ENCODE measurements at places on chromosomes 11 and 22.

DNA sequence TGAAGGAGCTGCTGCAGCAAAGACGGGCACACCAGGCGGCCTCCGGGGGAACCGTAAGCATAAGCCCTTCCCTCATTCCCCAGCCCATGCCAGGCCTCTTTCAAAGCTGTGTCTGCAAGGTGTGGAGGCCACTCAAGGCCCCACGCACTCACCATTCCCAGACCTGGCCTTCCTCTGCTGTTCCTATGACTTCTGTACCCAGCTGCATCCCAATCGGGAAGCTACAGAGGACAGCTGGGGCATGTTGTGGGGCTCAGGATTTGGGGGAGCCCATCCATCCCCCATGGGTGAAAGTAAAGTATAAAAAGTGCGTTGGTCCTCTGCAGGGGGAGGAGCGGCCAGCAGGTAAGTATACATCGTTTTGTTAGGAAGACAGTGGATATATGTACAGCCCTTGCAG lies 2.2 kb downstream of the POU2AF3 start:
- no peak for DNase-seq

DNA sequence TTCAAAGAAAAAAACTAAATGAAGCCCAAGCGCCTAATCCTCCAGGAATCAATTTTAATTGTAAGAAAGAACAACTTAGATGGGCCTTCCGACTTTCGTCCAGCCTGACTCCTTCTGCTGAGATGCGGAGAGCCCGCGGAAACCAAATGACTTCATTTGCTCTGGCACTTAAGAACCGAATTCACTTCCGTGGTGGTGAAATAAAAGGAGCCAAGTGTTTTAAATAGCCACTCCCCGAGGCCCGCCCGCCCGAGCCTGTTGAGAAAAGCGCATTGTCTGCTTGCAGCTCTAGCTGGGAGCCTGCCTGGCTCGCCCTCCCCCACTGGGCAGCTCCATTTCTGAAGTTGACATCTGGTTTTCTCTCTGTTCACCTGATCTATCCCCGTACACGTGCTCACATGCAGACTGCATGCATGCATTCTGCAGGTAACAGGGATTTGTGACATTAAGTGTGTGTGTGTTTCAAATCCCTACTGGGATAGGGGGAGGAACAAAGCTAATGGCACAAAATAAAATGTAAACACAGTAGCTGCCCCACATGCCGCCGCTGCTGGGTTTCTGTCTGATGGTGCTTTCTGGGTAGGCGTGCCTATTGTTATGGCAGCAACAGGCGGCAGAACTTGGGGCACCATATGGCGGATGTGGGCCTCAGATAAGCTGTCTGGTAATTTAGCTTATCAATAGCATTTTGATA lies 6.2 kb downstream of the TEAD1 start:
- DNase-seq = peak; percentile 94

- DNase-seq = no peak
Observed at GRCh38 chr11:133600786-133601185, 68.5 kb upstream of the OPCML start.

- DNase-seq = no peak
Observed at GRCh38 chr11:1935156-1936071, 11.7 kb upstream of the MRPL23 start.

GRCh38 chr11:58658623-58659022 lies 36.2 kb downstream of the CNTF start:
- no peak for DNase-seq

DNA sequence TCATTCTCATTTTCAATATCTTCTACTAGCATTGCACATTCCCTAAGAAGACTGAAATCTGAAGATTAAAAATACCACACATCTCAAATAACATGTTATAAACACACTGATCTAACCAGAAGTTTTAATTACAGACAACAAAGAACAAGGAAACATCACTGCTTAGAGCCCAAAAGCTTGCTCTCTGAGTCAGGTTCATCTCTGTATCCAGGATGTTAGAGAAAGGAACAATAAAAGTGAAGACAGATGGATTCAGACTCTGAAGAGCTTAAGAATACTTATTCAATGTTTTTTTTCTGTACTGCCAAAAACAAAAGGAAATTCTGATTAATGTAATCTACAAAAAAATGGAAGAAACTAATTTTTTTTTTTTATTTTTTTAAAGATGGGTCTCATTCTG lies 16.5 kb downstream of the RDX start:
- DNase-seq = no peak

DNA sequence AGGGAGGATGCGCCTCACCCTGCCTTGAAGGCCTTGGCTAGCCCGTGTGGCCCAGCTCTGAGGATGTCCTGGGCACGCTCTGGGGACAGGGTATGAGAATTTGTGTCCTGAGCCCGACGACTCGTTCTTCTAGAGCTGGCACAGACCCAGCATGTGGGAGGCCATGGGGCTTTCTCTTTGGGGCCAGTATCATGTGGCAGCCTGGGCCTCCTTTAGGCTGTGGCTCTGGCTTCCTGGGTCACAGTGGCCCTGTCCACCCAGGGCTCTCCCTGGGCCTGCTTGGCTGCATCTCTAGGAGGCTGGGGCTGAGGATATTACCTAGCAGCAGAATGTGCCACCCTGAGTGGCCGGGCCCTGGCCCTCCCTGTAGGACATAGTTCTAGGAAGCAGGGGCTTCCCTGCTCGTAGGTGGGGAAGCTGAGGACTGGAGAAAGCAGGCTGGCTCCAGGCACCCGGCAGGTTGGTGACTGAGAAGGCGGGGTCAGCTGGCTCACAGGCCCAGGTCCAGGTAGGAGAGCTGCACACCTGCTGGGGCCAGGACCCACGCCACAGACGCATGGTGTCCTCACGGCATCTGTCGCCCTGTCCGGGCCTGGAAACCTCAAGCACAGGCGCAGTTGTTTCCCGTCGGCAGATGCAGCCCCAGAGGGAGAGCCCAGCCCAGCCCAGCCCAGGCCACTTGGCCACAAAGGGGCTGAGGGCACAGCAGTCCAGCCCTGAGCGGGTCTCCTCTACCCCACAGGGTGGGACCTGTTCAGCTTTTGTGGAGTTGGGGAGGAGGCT lies 6.8 kb downstream of the CCDC188 start:
- no peak for DNase-seq

GRCh38 chr11:23893126-23893525 lies 603.7 kb upstream of the LUZP2 start:
- DNase-seq = no peak

GRCh38 chr11:12051287-12051662 lies 42.8 kb upstream of the DKK3 start:
- DNase-seq = no peak

DNA sequence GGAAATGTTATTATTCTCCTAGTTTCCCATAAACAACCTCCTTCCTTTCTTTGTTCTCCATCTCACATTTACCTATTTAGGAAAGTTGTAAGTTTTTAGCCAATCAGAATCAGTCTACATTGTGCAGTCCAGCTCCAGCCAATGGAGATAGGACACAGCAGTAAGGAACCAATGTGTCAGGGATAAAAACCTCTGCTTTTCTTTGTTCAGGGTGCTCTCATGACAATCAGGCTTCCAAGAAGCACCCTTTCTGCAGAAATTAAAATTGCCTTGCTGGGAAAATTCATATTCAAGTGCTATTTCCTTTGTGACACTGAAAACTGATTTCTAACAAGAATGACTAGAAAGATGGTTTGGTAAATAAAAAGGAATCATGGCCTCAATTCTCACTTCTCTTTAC lies 14.6 kb downstream of the SCGB2A1 start:
- no peak for DNase-seq

GRCh38 chr11:31974366-31975136 lies 116.3 kb upstream of the RCN1 start:
- DNase-seq = peak; percentile 86

- DNase-seq = no peak
Observed at GRCh38 chr11:12173111-12173510, 62.7 kb downstream of the MICAL2 start.

GRCh38 chr11:74019104-74019738 lies 10.3 kb upstream of the UCP3 start:
- DNase-seq = no peak

DNA sequence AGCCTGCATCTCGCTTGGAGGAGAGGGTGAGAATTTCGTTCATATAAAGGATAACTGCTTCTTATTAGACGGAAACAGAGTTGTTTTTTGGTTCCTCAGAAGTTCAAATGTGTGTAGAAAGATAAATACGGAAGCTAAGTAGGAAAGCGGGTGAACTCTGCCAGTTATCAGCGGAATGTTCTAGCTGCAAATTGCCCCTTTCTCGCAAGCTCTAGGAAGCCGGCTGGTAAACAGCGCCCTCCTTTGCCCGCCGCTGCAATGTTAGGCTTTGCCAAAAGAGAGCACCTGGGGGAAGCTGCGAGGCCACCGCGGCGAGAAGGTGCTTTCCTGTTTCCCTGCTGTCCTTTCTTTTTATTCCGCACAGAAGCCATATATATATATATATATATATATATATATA lies 67.0 kb downstream of the IGLL5 start:
- no peak for DNase-seq

- no peak for DNase-seq
Observed at GRCh38 chr11:86171627-86172026, 72.9 kb upstream of the EED start.

DNA sequence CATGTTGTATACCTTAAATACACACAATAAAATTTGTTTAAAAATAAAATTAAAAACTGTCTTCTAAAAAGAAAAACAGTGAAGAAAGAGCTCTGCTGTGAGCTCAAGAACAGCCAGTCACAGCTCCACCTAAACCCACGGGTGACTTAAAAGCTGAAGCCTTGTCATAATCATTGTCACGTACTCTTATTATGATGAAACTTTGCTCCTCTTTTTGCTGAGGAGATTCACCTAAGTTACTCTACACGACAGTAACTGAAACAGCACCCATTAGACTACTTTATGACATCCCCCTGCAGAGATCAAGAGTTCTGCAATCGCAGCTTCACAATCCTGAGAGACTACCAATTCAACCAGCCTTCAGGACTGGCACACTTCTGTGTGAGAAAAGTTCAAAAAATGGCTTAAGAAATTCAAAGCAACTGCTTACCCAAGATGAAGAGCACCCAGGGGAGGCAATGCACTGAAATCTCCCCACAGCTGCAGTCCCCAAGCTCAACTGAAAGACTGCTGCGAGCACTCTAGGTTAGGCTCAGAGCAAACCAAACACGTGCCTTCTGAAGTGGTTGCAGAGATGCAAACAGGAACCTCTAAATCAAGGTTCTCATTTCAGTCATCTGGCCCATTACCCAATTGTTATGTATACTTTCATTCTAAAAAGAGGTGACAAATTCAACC lies at the start of gene JAML:
TSS of gene JAML (minus strand) at position 501 of the 678 bp plus-strand sequence. CDS start 10,145 bp downstream, outside the sequence.
- DNase-seq = no peak

- DNase-seq = peak; percentile 58
Observed at GRCh38 chr11:113796663-113797259, 17.2 kb downstream of the CLDN25 start.

DNA sequence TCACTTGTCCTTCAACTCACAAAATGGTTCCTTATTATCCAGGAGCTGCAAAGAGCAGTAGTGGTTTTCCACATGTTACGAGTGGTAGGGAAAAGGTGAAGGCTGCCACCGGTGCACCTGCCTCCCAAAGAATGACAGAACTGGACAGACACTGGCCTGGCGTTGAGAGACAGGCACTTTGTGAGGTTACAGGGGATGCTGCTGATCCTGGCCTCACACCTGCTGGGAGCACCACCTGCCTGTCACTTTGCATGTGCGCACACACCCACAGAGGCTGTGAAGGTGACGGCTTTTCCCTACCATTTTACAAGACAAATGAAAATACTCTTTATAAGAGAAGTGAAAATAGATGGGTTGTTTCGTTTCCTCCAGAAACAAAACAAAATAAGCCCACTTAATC lies 175.3 kb upstream of the B3GAT1 start:
- DNase-seq = no peak

GRCh38 chr11:78231962-78232501 lies 43.3 kb downstream of the USP35 start:
- DNase-seq = peak; percentile 17

GRCh38 chr11:59212744-59213631 lies at the start of gene MPEG1:
MPEG1 (minus strand) TSS chr11:59212927; CDS start chr11:59212865, 62 bp downstream.
- DNase-seq = no peak

DNA sequence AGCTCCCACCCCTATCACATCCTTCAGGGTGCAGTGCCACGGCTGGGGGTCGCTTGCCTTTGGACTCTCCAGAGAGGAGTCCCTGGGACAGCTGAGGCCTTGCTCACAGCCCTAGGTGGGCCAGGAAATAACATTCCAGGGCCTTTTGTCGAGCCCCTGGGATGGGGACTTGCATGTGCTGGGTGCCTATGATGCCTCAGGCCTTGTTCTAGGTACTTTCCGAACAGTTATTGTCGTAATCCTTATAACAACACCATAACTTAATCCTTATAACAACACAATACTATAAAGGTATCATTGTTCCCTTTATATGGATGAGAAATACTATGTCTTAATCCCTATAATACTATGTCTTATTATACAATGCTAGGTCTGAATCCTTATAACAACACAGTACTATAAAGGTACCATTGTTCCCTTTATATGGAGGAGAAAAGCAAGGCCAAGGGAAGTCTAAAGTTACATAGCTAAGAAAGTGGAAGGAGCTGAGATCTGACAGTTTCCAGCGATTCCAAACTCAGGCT lies 236.5 kb downstream of the ST3GAL4 start:
- no peak for DNase-seq

DNA sequence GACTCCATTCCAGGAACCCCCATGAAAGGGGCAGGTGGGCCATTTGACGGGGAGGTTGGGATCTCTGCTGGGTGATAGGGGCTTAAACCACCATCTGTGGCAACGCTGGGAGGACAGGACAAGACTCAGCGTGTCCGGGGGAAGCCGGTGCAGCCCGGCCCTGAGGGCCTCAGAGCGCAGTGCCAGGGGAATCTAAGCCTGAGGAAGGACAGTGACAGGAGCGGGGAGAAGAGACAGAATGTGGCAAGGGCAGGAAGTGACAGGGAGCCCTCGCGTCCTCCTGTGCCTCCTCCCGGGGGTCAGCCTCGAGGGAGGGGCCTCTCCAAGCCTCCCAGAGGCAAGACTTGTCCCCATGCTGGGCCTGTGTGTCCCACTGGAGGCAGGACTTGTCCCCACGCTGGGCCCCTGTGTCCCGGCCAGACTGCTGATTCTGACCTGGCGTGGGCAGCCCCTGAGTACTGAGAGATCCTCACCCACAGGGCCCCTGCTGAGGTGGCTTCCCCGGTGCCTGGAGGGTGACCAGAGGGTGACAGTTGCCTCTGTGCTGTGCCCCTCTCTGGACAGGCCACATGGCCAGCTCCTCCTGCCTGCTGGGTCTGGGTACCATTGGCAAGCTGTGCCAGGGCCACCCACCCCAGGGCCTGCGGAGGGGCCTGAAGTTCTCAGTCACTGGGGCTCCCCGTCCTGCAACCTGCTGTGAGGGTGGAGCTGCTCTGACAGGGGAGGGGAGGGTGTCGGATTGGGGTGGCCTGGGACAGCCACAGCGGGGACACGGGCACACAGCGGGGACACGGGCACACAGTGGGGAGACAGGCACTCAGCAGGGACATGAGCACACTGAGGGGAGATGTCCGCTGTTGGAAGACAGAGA lies 676.2 kb downstream of the BRD1 start:
- no peak for DNase-seq

Data from cardiac fibroblast (primary cell).